Upper lobe of left lung (tissue), 6 donors: ENCODE measurements at places on chromosomes 2 and 18. TPM values are rescaled to one million over a fixed set of nuclear protein-coding genes. Genes with fewer than 3 reads are reported as not detected.

Gene NEU2
- total RNA-seq, result not detected

Gene RND3
- total RNA-seq, result 40.0 TPM

Gene SPDYA
- total RNA-seq, result 1.4 TPM

Gene PIEZO2
- 20.1 TPM for total RNA-seq

Gene STPG4
- not detected for total RNA-seq

Gene TMEM17
- 2.1 TPM for total RNA-seq

Gene CPLX4
- not detected for total RNA-seq

Gene RBM43
- 9.2 TPM for total RNA-seq

Gene CCDC150
- total RNA-seq, result 1.2 TPM

Gene FECH
- 11.4 TPM for total RNA-seq

Gene STRADB
- total RNA-seq, result 26.2 TPM

Gene HRH4
- total RNA-seq, result 0.10 TPM

Gene NOSTRIN
- total RNA-seq, result 37.7 TPM

Gene NT5DC4
- 5.2 TPM for total RNA-seq

Gene PEX13
- 23.6 TPM for total RNA-seq

DNA sequence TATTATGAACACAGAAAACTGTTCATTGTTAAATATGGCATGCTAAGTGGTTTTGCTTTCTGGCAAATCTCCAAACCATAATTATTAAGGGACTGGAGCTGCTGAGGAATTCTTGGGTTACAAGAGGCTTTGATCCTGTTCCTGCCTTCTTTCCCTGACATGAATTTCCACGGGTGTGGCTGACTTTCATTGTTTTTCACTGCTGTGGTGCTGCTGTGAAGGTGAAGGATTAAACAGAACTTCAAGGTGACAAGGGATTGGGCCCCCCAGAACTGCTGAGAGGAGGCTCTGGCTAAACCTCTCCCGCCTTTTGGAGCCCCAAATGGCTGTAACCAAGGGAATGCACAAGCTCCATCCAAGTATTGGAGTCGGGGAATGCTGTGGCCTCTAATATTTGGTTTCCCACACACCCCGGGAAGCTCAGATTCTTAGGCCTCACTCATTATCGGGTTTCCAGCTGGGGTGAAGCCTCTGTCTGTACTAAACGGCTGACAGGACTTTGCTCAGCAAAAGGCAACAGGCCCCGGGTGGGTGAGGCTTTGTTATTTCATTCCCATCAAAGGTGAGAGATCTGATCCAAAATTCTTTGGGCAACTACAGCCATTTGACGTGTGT is 29.0 kb upstream of the ZFP36L2 start:
- H3K36me3 ChIP-seq, result no peaks in the 10 kb centered on the region
- H3K4me3 ChIP-seq, result no peak overlapping the region
- peak overlapping the region; percentile 21 for H3K27ac ChIP-seq

DNA sequence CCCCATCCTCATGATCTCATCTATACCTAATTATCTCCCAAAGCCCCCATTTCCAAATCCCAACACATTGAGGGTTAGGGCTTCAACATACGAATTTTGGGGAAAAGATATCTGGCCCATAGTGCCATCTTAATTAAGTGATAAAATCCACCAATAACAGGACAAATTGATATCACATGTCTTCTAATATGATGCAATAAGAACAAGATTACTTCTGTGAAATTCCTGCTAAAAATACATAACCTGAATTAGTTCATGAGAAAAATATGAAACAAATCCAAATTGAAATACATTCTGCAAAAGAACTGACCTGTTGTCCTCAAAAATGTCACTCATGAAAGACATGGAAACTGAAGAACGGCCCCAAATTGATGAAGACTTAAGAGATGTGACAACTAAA is 28.8 kb downstream of the FOXI3 start:
- H3K27ac ChIP-seq, result no peak overlapping the region
- no peaks in the 10 kb centered on the region for H3K36me3 ChIP-seq
- no peak overlapping the region for H3K4me3 ChIP-seq
- H3K27me3 ChIP-seq, result no peaks in the 10 kb centered on the region
- no peaks in the 10 kb centered on the region for H3K4me1 ChIP-seq

- DNase-seq, result no peak
- H3K27me3 ChIP-seq, result no peaks in the 10 kb centered on the region
- H3K4me1 ChIP-seq, result no peaks in the 10 kb centered on the region
- no peak overlapping the region for H3K27ac ChIP-seq
These were observed 195.5 kb downstream of the ANAPC1 start for GRCh38 chr2:111688482-111688881.

GRCh38 chr2:47008381-47009252 is 93.0 kb upstream of the MCFD2 start:
- H3K27ac ChIP-seq, result no peak overlapping the region
- DNase-seq, result no peak
- H3K4me1 ChIP-seq, result peaks cover 5% of the 10 kb centered on the region

GRCh38 chr2:77521931-77522470 is at the start of gene LRRTM4:
Gene LRRTM4, minus strand, starts transcription at chr2:77522376.
- no peaks in the 10 kb centered on the region for H3K36me3 ChIP-seq
- DNase-seq, result no peak
- no peak within 1 kb of the TSS for H3K27ac ChIP-seq
- no peaks in the 10 kb centered on the region for H3K4me1 ChIP-seq
- no peaks in the 10 kb centered on the region for H3K27me3 ChIP-seq

- H3K27ac ChIP-seq, result no peak overlapping the region
- peaks cover 8% of the 10 kb centered on the region for H3K4me1 ChIP-seq
- H3K27me3 ChIP-seq, result no peaks in the 10 kb centered on the region
- no peaks in the 10 kb centered on the region for H3K36me3 ChIP-seq
These were observed 91.4 kb downstream of the ARL4C start for GRCh38 chr2:234405462-234405861.

DNA sequence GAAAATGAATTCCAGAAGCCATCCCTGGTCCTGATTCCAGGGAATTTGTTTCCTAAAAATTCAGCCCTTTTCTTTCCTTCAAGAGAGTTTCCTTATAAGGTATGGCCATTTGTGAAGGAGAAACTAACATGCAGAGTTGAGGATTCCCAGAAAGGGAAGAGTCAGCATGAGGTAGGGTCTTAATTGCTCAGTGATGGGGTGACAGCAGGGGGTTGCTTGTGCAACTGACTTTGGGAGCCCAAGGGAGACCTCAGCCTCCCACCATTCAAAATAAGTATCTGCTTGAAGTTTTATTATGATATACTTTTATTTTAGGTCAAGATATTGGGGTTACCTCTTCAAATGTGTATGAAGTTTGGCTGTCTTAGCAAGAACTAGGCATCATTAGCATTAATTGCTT is 74.9 kb upstream of the CELF4 start:
- no peak overlapping the region for H3K4me3 ChIP-seq
- H3K36me3 ChIP-seq, result no peaks in the 10 kb centered on the region
- no peak for DNase-seq
- H3K27ac ChIP-seq, result no peak overlapping the region
- no peaks in the 10 kb centered on the region for H3K4me1 ChIP-seq

DNA sequence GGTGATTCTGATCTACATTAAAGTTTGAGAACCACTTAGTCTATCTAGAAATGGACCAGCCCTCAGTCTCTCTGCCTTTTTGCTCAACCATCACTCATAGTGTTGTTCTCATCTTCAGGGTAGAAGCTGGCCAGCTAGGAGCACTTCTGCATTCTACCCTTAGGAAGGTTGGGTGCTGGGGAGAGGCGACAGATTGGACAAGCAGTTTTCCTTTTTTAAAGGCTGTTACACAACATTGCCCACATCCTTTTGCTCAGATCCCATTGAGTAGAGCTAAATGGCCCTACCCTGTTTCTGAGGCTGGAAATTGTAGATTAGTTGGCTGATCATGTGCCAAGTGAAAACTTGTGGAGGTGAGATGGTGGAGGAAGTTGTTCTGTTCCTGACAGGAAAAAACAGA is 35.6 kb downstream of the OSBPL6 start:
- H3K36me3 ChIP-seq, result no peaks in the 10 kb centered on the region
- no peak for DNase-seq
- no peak overlapping the region for H3K27ac ChIP-seq
- no peak overlapping the region for H3K4me3 ChIP-seq
- no peaks in the 10 kb centered on the region for H3K27me3 ChIP-seq
- H3K4me1 ChIP-seq, result no peaks in the 10 kb centered on the region

DNA sequence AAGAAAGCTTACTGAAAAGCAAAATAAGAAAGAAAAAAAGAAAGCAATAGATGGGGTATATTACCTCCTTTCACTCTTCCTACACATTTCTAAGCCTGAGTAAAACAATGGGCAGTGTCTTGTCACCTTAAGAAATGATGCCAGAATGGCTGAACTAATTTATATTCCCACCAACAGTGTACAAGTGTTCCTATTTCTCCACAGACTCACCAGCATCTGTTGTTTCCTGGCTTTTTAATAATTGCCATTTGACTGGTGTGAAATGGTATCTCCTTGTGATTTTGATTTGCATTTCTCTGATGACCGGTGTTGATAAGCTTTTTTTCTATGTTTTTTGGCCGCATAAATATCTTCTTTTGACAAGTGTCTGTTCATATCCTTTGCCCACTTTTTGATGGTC is 98.4 kb downstream of the SPHKAP start:
- H3K4me3 ChIP-seq, result no peak overlapping the region
- H3K4me1 ChIP-seq, result no peaks in the 10 kb centered on the region
- DNase-seq, result no peak
- H3K27ac ChIP-seq, result no peak overlapping the region
- no peaks in the 10 kb centered on the region for H3K36me3 ChIP-seq

DNA sequence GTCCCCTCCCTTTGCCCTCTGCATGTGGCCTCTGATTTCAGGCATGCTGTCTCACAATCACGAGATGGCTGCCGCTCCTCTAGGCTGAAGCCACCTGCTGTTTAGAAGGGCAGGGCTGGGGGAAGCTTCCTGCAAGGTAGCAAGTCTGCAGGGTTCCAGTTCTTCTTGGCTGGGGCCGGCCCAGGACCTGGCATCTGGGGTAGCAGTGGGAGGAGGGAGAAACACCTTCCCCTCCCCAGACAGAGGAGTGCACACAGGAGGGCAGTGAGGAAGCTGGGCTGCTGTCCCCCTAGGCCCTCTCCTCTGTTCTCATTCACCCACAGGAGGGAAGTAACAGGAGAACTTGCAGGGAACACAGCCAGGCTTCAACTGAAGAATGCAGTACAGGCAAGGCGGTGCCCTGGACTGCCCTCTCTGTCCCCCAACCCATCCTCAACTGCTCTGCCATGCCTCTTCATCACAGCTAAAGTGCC is 345.9 kb upstream of the HS6ST1 start:
- DNase-seq, result no peak
- no peak overlapping the region for H3K27ac ChIP-seq
- no peak overlapping the region for H3K4me3 ChIP-seq
- H3K4me1 ChIP-seq, result no peaks in the 10 kb centered on the region
- no peaks in the 10 kb centered on the region for H3K36me3 ChIP-seq

GRCh38 chr2:157267476-157267875 is 10.0 kb downstream of the GALNT5 start:
- no peak for DNase-seq
- no peak overlapping the region for H3K4me3 ChIP-seq
- H3K27me3 ChIP-seq, result no peaks in the 10 kb centered on the region
- no peaks in the 10 kb centered on the region for H3K4me1 ChIP-seq
- H3K27ac ChIP-seq, result no peak overlapping the region
- no peaks in the 10 kb centered on the region for H3K36me3 ChIP-seq

GRCh38 chr2:76080154-76080553 is 369.4 kb upstream of the GCFC2 start:
- H3K27me3 ChIP-seq, result no peaks in the 10 kb centered on the region
- no peaks in the 10 kb centered on the region for H3K36me3 ChIP-seq
- DNase-seq, result no peak
- H3K27ac ChIP-seq, result no peak overlapping the region
- no peaks in the 10 kb centered on the region for H3K4me1 ChIP-seq

DNA sequence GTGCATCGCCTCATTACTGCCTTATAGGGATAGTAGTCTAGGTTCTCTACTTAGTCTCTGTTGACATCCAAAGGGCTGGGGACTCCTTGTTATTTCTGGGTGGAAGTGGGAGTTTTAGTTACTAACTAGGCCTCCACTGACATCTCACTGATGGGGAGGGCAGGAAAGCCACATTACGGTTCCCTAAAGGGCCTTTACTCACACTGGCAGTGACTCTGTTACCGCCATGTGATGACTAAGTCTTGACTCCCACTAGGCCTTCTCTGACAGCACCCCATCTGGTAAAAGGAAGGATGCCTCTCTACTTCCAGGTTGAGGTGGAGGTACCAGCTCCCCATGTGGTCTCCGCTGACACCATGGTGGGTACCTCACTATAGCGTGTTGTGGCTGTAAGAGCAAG is 14.0 kb upstream of the BCL2L11 start:
- H3K4me1 ChIP-seq, result no peaks in the 10 kb centered on the region
- DNase-seq, result no peak
- H3K4me3 ChIP-seq, result no peak overlapping the region

DNA sequence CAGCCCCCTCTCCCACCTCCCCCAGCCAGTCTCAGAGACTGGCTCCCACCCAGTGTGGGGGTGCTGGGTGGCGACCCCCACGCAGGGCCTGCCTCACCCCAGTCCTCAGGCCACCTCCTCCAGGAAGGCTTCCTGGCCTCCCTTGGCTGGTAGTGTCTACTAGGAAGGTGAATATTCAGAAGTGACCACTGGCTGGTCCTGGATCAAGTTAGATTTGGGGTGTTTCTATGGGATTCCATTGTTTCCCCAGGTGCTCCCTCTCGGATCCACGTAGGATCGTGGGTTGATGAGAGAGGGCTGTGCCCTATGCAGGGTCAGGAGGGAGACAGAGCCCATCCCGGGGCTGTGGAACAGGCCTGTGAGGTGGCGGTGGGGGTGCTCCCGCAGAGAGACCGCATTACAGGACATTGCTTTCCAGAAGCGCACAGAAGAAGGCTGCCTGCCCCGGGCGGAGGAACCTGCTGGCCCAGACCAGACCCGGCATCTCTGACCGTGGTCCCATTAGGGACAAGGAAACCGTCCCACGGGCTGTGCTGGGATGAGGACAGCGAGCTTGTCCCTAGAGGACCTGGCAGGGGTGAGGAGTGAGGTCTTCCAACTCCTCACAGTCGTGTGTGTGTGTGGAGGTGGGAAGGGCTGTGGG is 3.3 kb downstream of the PDCD1 start:
- no peaks in the 10 kb centered on the region for H3K36me3 ChIP-seq
- no peak overlapping the region for H3K4me3 ChIP-seq
- no peak for DNase-seq
- no peaks in the 10 kb centered on the region for H3K4me1 ChIP-seq

- H3K27ac ChIP-seq, result no peak overlapping the region
- no peaks in the 10 kb centered on the region for H3K36me3 ChIP-seq
- no peaks in the 10 kb centered on the region for H3K4me1 ChIP-seq
- DNase-seq, result no peak
- no peaks in the 10 kb centered on the region for H3K27me3 ChIP-seq
- no peak overlapping the region for H3K4me3 ChIP-seq
These were observed 54.9 kb downstream of the BCL2L11 start for GRCh38 chr2:111175615-111176014.

- H3K36me3 ChIP-seq, result no peaks in the 10 kb centered on the region
- no peak for DNase-seq
These were observed 35.5 kb upstream of the BMP10 start for GRCh38 chr2:68906716-68907115.

GRCh38 chr18:49959176-49959575 is 145.8 kb upstream of the ACAA2 start:
- H3K27me3 ChIP-seq, result no peaks in the 10 kb centered on the region
- no peak for DNase-seq
- H3K27ac ChIP-seq, result no peak overlapping the region

GRCh38 chr2:24050041-24050979 is 769 bp downstream of the FKBP1B start:
- H3K36me3 ChIP-seq, result no peaks in the 10 kb centered on the region
- H3K4me3 ChIP-seq, result peak overlapping the region; percentile 70
